ENCODE measurements at places on chromosomes 3 and 15. TPM values are rescaled to one million over a fixed set of nuclear protein-coding genes. Genes with fewer than 3 reads are reported as not detected.

SERPINI1 gene
- 21.8 TPM for total RNA-seq

GLCE gene
- total RNA-seq: 4.3 TPM

SLC22A14 gene
- 0.12 TPM for total RNA-seq

LRRC31 gene
- total RNA-seq: 0.19 TPM

RHOV gene
- 19.8 TPM for total RNA-seq

ANKRD63 gene
- total RNA-seq: not detected

CPLX3 gene
- total RNA-seq: not detected

LCMT2 gene
- total RNA-seq: 3.7 TPM

SEMA5B gene
- 1.8 TPM for total RNA-seq

ELL3 gene
- total RNA-seq: 1.2 TPM

GRCh38 chr3:58163234-58163633 lies 47.5 kb downstream of the DNASE1L3 start:
- DNase-seq: no peak

- no peak for DNase-seq
Measured at GRCh38 chr15:42131826-42132806, 24.3 kb downstream of the PLA2G4F start.

- DNase-seq: no peak
Measured at GRCh38 chr3:167880183-167880582, 144.7 kb downstream of the SERPINI1 start.

- no peak for DNase-seq
Measured at GRCh38 chr3:117856354-117856753, 1146.8 kb downstream of the TUSC7 start.

- no peak for DNase-seq
Measured at GRCh38 chr3:54347060-54347459, 224.7 kb downstream of the CACNA2D3 start.

GRCh38 chr3:59171491-59171890 lies 121.7 kb upstream of the CFAP20DC start:
- DNase-seq: no peak

DNA sequence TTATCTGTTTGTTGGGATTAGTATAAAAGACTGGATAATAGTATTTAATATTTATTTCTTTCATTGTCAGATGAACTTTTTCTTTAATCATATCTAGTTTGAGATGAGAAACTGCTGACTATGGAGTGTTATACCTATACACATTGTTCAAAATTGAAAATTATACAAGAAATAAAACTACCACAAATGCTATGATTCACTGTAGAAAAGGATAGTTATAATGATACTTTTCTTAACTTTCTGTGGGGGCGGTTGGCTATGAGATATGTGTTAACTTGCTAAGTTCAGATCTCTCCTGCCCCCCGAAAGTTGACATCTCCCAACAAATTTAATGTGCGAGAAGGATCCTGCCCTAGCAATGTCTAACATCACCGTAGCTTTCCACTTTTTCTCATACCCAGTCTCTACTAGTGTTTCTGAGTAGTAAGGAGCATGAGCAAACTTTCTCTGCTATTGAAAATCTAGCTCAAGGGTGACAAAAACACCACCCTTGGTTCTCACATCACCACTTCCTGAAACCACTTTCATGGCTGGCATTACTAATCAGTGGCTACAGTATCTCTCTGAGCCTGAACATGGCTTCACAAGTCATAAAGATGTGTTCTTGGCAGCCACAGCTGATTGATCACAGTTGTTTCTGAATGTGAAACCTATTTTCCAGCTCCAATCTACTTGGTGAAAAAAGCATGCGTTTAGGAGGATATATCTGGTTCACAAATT lies 15.8 kb upstream of the SAMMSON start:
- DNase-seq: no peak

- no peak for DNase-seq
Measured at GRCh38 chr15:76939715-76940114, 8.2 kb downstream of the RCN2 start.

DNA sequence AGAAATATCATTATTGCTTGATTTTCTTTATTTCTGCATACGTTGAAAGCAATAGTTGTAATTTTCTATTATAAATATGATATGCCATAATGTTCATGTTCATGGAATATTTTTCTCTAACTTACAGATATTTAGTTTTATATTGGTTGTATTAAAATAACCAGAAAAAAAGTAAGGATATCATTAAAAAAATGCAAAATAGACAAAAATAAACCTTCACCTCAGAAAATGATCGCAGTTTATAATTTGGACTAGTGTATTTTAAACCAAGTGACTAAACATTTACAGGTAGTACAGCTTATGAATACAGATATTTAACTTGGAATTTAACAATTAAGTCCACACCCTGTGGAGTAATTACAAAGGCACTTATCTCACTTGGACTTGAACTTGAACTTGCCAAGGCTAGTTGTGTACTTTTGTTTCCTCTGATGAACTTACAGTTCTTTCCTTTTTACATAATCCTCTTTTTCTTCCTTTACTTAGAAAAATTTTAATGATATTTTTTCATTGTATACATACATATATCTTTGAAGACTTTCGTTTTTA lies 156.7 kb downstream of the CHL1 start:
- DNase-seq: no peak

DNA sequence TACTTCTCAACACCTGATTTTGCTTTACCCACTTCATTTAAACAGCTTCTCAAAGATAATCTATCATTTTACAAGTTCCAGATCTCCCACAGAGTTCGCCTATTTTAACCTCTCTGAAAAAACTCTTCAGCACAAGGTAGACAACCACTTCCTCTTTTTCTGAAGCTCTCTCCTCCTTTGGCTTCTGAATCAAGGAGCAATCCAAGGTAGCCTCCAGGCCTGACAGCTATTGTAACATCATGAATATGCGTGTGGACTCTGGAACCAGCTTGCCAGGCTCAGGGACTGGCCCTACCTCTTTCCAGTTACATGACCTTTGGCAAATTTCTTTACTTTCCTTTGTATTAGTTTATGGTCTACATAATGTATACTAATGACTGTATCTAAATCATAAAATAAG lies 405.9 kb upstream of the ZNF385D start:
- DNase-seq: no peak
